ENCODE measurements at places on chromosomes 3 and 15. TPM values are rescaled to one million over a fixed set of nuclear protein-coding genes. Genes with fewer than 3 reads are reported as not detected.

DTX3L gene
- polyA plus RNA-seq = 2.6 TPM

- no peak for DNase-seq
Observed at GRCh38 chr3:35709691-35710090, 70.4 kb downstream of the ARPP21 start.

DNASE1L3 gene
- not detected for polyA plus RNA-seq

GOLGA6L4 gene
- polyA plus RNA-seq = 0.94 TPM

- no peak for DNase-seq
Observed at GRCh38 chr3:122660297-122660974, 20.2 kb upstream of the PARP14 start.
